Tibial nerve (tissue), 4 donors: ENCODE measurements at places on chromosomes 6 and 20. TPM values are rescaled to one million over a fixed set of nuclear protein-coding genes. Genes with fewer than 3 reads are reported as not detected.

VWA7 gene
- 0.30 TPM for total RNA-seq

PHACTR1 gene
- total RNA-seq = 2.7 TPM

DNA sequence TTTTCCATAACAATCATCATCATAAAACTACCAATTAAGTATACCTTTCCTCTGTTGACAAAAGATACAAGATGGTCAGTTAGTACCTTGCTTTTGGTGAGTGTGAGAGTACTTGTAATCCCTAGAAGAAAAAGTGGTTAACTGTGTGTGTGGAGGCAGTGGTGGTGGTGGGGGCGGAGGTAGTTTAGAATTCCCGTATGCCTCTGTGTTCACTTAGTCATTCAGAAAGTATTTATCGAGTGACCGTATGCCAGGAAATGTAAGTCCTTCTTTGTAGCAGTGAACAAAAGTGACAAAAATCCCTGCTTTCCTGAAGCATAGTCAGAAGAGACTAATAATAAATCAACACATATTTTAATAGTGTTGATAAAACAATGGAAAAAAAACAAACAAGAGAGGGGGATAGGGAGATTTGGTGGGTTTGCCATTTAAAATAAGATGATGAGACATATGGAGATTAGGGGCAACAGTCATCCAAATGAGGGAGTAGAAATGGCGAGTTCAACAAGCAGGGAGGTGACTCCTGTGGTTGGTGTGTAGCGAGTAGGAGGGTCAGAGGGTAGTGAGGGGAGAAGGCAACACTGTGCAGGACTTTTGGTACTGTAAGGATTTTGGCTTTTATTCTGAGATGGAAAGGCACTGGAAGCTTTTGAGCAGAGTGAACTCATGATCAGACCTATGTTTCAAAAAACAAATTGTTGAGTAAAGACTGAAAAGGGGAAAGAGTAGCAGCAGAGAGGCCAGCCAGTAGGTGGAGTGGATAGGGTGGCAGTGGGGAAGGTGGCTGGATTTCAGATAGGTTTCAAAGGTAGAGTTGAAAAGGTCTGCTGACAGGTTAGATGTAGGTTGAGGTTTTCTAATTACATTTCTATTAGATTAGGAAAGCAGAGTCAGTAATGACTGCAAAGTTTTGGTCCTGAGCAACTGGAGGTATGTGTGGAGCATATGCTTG is 40.3 kb upstream of the SIM1 start:
- no peak for DNase-seq

BPIFA1 gene
- total RNA-seq = not detected

GRCh38 chr20:59571551-59572314 is 32.6 kb upstream of the PHACTR3 start:
- DNase-seq = peak; percentile 50

GRCh38 chr6:117955684-117956256 is 48.7 kb downstream of the SLC35F1 start:
- DNase-seq = no peak

TNF gene
- not detected for total RNA-seq

DNA sequence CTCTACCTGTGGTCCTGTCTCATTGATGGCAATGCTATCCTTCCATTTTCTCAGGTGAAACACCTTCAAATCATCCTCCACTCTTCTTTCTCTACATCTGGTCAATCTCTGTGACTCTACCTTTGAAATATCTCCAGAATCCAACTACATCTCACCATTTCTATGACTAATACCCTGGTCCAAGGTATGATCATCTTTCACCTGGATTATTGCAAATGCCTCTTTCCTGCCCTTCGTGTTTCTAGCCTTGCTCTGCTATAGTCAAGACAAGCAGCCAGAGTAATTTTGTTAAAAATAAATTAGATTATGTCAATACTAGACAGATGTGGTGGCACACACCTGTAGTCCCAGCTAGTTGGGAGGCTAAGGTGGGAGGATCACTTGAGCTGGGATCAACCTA is 17.8 kb upstream of the BLCAP start:
- DNase-seq = no peak

DNA sequence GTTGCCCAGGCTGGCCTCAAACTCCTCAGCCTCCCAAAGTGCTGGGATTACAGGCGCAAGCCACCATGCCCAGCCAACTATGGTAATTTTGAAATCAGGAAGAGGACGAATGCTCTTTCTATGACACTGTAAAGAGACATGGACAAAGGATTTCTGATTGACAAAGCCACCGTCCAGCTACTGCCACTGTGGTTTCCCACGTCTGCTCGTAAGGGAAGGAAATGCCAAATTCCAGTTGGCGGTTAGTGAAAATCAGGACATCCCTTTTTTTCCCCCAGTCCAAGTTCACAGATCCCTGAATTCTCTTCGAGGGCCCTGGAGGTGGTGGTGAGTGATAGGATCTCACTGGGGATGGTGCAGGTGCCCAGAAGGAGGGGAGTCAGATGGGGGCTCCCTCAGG is 31.2 kb downstream of the SNAI1 start:
- no peak for DNase-seq

- DNase-seq = no peak
These were observed 780 bp downstream of the ARMC12 start for GRCh38 chr6:35737413-35738211.

GRCh38 chr6:154605882-154606370 is 95.4 kb upstream of the CNKSR3 start:
- DNase-seq = no peak

- DNase-seq = no peak
These were observed 235.9 kb upstream of the RGS17 start for GRCh38 chr6:153367021-153367420.

GRCh38 chr6:168352096-168352495 is 32.5 kb upstream of the DACT2 start:
- no peak for DNase-seq

ATP6V1G2 gene
- 2.4 TPM for total RNA-seq

DNA sequence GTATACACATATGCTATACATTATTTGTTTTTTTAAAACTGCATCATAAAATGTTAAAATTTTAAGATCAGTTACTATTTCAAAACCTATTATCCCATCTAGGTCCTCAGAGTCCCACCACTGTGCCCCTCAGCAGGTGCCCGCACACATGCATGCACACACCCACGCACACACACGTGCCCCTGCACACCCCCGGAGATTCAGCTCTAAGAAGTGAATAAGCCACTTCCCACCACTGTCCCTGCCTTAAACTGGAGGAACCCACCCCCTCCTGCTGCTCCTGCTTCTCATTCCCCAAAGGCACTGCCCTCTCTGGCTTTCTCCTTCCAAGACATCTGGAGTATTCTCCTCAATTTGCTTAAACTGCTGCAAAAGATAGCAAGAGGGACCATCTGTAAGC is 5.4 kb upstream of the FAM210B start:
- DNase-seq = no peak

DNA sequence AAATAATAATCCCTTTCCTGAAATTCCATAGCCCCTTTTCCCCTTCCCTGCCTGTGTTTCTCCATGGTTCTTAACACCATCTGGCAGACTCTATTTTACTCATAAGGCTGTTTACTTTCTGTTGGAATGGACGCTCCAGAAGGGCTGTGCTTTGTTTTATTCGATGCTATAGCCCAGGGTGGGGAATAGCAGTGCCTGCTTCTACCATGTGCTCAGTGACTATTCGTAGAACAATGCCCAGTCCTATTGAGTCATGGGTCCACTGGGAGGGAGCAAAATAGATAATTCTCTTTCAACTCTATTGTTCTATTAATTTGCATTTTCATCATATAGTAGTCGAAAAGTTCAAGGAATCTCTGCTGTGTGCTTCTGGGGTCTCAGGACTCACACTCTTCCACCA is 565.1 kb downstream of the C6orf118 start:
- DNase-seq = no peak

DNA sequence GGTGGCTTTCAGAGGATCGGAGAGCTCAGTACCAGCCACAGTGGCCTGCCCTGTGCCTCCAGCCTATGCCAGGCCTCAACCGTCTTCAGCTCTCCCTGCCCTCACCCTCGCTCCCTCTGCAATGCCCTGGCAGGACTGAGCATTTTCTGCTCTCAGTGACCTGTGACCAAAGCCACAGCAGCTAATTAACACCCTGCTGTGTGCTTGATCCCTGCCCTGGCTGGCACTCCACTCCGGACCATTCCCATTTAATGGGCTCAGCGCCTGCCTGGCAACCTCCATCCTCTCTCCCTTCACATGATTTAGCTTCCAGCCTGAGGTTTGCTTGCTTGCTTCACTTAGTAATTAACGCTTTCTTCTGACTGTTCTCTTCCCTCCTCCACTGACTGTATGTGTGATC is 287.5 kb downstream of the LRFN2 start:
- no peak for DNase-seq

DNA sequence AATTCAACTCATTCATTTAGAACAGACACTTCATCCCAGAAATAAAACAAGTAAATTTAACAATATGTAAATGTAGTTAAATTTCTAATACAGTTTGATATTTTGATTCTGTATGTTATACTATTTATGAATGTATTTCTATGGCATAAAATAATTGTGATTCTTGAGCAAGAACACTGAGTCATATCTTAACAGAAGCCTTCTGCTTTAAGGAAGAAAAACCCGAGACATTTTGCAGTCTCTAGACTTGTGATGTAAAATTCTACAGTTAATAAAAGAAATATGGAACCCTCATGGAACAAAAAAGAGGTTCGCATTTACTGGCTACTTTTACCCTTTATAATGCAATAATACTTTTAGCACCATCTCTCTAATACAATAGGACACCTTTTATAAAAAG is 47.9 kb upstream of the SCML4 start:
- DNase-seq = no peak

LY6G6F gene
- not detected for total RNA-seq

DNA sequence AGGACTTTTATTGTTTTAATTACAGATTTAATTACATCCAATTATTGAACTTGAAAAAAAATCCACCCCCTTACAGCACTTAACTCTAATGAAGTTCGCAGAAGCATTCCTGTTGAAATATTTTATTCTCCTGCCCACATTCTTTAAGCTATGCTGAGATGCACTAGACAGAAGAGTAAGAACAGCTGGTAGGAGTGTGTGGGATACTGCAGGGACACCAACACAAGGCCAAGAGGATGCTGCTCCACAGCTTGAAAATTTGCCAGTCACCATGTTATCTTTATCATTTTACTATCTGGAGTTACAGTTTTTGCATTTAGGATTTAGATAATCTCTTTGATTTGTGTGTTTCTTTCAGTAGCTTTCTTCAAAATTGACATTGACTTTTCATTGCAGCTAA is 180.7 kb downstream of the EPHA7 start:
- DNase-seq = no peak

OPRM1 gene
- not detected for total RNA-seq

- no peak for DNase-seq
These were observed 487.0 kb downstream of the CD109 start for GRCh38 chr6:74182992-74183391.

ERVFRD-1 gene
- 0.22 TPM for total RNA-seq

ZC2HC1B gene
- total RNA-seq = not detected

DNA sequence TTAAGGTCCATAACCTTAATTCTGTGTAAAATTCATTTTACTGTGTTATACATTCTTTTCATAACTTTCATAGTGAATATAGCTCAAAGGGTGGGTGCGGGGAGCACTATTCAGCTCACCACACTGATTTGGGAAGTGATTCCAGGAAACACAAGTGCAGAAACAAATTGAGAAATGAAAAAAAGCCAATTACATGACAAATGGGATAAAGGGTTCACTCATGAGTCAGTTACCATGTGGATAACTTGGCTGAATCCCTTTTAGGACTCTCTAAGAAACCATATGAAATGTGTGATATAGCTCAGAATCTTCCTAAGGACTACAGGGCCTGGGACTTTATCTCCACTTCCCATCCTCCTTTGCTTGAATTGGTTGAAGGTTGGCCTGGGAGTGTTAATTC is 3.1 kb upstream of the BTN2A1 start:
- no peak for DNase-seq

DNA sequence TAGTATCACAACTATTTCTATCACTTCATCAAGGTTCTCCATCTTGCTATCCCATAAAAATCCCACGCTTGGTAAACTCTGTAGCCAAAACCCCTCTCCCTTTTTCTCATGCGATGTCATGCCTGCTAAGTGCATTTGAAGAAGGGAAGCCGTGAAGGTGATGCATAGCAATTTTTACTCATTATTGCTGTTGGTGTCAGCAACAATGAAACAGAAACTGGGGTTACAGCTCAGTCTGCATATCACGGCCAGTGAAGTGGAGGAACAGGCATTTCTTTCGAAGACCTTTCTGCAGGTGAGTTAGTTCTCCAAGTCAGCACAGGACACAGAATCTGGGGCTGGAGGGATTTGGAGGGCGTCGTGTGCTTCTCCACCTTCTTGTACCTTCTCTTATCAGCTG is 5.8 kb downstream of the UNC93A start:
- no peak for DNase-seq

GRCh38 chr6:150905769-150906168 is 40.3 kb downstream of the MTHFD1L start:
- no peak for DNase-seq

CEP162 gene
- total RNA-seq = 15.1 TPM

- no peak for DNase-seq
These were observed 105.8 kb downstream of the SULF2 start for GRCh38 chr20:47679462-47679861.

- DNase-seq = no peak
These were observed 24.6 kb downstream of the HBS1L start for GRCh38 chr6:135030056-135030473.

GGT7 gene
- 26.4 TPM for total RNA-seq
